ENCODE measurements at places on chromosomes 11 and 22.

DNA sequence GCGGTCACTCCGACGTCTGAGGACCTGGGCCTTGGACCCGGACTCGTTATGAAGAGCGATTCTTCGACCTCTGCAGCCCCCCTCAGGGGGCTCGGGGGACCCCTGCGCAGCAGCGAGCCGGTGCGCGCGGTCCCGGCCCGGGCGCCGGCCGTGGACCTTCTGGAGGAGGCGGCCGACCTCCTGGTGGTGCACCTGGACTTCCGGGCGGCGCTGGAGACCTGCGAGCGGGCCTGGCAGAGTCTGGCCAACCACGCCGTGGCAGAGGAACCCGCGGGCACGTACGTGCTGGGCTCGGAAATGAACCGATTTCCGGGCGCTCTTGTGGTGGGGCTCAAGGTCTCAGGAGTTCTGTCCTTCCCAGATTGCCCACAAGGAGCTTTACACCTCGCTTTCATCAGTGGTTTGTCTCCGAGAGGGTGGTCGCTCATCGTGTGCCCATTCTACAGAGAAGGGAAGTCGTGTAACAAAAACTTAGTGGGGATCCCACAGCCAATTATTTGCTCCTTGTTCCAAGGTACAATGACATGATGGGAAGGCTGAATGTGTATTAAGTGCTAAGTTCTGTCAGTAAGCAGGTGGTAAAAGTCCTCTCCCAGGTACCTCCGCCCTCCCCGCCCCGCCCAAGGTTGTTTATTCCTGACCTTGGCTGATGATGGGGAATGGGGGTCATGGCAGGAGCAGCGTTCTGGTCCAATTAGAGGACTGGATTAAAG, 695 bp downstream of the PEX26 start:
- DNase-seq: no peak

- DNase-seq: no peak
Observed at GRCh38 chr22:49491726-49492125, 335.9 kb downstream of the BRD1 start.

DNA sequence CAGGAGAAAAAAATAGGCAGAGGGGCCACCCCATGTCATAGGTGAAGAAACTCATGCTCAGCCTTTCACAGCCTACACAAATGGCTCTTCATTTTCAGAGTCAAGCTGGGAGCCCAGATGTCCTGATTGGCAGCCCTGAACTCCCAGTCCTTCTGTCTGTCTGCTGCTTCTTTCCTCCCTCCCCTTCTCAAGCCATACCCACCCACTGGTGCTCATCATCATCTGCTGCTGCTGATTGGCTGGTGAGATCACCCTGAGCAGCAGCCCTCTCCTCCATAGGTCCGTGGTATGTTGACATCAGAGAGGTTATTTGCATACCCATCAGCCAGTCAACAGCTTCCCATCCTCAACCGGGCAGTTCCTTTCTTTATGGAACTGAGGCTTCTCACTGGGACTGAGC, 46.1 kb upstream of the PRDM11 start:
- DNase-seq: no peak

DNA sequence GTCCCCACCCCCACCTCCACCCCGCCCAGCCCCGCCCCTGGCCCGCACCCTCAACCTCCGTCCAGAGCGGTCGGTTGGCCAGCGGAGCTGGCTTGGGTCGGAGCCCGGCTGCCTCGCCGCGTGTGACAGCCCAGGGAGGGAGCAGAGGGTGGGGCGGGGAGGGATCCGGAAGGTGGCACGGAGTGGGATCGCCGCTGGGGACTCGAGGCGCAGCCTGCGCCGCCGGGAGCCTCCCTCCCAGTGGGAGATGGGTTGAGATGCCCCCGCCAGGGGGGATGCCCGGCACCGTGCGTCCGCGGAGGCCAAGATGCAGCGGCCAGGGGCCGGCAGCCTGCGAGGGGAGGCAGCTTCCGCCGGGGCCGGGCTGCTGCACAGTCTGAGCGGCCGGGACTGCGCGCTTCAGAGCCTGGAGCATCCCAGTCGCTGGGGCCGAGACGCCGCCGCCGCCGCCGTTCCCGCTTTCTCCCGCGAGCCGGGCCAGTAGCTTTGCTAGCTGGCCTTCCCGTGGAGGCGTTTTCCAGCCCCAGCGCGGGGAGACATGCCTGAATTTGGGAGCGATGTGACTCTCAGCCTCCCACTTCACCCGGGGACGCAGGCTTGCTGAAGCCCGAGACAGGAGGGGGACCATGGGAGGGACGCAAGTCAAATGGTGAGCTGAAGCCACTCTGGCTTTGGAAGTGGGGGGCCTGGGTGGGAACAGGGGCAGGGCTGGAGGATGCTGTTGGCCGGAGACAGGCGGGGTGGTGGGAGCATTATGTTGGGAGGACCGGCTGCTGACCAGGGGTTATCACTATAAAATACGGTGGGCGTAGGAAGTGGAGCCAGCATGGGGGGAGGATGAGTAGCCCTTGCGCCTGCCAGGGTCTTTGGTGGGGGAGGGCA, 40.2 kb downstream of the DIXDC1 start:
- no peak for DNase-seq
